Stimulated activated CD8-positive, alpha-beta memory T cell treated with anti-CD3 and anti-CD28 coated beads, Interleukin-15, amount 100 ng/mL, for 1 hour (primary cell): ENCODE measurements at places on chromosomes 7 and 10.

GRCh38 chr7:97016381-97017191 lies 8.0 kb downstream of the DLX5 start:
- DNase-seq: no peak

DNA sequence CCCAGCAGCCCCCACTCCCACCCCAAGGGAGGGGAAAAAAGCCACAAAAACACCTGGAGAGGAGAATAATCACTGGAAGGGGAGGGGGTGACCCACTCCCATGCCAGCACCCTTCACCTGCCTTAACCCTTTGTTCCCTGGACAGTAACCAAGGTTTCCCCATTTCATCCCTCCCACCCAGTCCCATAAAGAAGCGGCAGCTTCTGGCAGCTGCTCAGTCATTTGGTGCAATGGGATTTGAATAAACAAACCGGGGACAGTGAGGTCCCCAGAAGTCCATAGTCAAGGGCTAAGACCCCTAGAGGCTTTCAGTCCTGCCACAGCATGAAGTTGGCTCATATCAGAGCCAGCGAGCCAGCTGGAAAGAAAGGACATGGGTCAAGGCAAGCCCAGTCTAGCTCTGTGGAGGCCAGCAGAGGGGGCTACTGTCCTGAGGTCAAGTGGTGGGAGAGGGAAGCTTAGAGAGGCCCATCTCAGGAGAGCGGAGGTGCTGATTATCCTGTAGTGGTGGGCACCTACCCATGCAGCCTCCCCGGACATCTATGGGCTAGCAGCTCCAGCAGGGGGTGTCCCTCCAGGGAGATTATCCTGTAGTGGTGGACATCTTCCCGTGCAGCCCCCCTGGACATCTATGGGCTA lies 58.9 kb upstream of the LBX1 start:
- no peak for DNase-seq

GRCh38 chr10:122168598-122169394 lies 102.3 kb upstream of the BTBD16 start:
- no peak for DNase-seq

DNA sequence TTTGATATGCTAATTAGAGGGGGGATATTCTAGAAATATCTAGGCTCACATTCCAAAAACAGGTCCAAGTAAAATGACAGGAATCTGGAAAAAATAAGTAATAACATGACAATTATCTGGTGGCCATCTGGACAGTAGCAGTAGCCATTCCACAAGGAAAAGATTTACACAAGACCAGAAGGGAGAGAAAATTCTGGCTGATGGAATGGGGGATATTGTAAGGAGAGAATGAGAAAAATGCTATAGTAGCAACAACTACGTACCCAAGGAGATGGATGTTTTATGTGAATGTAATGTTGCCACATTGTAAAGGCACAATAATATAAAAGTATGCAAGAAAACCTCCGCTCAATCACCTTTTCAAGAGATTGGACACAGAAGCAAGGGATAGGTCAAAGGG lies 5.4 kb downstream of the MYOF start:
- DNase-seq: no peak

DNA sequence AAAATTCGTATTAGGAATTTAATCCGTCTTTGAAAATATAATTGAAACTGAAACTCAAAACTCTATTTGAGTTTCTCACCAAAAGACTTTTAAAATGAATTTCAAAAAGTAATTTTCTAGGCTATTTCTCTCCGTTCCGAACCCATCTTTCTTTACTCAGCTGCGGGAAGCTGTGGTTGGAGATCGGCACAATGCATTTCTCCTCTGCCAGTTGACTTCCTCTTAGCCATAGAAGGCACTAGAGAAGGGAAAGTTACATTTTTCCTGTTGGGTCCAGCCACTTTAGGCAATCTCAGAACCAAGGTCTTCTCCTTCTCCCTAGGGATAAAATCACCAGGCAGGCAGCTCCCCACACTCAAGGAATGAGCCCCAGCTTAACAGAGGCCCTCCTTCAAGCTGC lies 133.6 kb upstream of the COL1A2 start:
- DNase-seq: no peak

- no peak for DNase-seq
These were observed 109.0 kb upstream of the VIPR2 start for GRCh38 chr7:159253657-159254056.

DNA sequence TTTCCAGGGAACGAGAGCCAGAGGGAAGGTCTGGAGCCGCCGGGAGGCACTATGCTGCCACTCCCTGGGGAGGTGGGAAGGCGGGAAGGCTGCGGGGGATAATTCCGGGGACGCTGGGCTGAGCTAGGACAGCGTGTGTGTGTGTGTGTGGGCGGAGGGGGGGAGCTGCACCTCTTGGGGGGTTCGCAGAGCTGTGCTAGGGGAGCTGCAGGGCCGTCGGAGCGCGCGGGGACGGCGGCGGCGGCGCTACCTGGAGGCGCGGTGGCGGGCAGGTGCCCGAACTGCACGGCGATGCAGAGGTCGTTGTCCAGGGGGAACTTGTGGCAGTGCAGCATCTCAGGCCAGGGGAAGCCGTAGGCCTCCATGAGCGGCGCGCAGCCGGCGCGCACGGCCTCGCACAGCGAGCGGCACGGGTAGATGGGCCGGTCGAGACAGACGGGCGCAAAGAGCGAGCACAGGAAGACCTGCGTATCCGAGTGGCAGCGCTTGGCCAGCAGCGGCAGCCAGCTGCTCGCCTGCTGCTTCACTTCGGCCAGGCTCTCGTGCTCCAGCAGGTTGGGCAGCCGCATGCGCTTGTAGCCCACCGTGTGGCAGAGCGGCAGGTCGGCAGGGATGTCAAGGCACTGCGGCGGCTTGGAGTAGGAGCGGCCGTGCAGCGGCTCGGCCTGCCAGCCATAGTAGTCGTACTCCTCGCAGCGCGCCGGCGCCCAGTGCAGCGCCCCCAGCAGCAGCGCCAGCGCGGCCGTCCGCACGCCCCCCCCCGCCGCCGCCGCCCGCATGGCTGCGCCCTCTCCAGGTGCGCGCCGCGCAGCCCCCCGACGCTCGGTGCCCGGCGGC lies 526 bp downstream of the SFRP5 start:
- no peak for DNase-seq

DNA sequence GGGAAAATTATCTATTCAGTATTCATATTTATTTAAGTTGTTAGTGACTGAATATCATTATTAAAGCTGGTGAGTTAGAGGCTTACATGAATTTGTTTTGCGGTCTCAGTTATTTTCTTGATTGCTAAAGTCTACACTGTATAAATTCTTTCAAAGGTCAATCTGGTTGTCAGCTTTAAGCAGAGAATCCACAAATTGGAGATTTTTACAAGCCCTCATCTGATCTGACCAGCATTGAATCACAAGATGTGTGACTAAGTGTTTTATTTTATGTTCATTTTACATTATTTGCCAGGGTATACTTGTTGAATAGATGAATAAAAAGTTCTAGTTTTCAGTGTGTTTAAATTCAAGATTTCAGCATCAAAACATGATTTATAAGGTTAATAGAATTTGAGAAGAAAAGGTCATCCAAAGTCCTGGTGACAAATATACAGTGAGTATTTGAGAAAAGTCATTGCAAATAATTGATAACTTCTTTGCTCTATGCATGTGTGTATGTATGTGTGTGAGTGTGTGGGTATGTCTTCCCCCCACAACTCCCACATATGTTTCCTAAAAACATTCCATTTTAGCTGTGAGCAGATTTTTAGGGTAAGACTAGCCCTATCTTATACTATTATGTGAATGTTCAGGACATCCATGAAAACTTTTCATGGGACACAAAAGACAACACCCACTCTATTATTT lies 4.4 kb downstream of the SEMA3A start:
- no peak for DNase-seq

DNA sequence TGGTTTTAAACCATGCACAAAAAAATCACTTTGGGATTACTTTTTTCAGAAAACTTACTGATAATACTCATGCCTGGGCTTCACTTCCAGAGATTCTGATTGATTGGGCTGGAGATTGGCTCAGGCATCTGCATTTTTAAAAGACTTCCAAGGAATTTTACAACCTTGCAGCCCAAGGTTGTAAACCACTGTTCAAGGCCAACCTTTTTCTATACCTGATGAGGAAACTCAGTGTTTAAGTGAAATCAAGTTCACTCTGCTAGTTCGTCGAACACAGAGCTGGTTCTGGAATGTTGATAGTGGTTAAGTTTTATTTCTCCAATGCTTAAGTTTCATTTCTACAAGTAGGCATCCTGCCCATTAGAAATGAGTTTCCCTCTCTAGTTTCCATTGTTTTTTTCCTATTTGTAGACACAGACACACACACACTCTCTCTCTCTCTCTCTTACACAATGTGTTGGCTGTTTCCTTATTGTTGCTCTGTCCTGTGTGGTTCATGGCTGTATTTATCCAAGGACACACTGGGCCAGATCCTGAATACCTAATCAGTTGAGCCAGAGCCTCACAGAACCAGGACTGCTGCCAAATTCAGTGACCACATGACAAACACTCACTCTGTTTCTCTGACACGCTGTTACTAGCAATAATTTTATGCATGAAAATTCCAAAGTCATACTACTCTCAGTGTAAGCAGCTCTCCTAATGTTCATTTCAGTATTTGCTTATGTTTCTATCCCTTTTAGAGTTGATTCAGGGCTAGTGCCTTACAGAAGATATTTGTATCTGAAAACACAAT lies 3.7 kb upstream of the IFIT1B start:
- DNase-seq: no peak

- DNase-seq: no peak
These were observed 102.1 kb downstream of the WDFY4 start for GRCh38 chr10:48786606-48787282.

- no peak for DNase-seq
These were observed 338.1 kb upstream of the SEMA3C start for GRCh38 chr7:81256991-81257390.

GRCh38 chr7:55055479-55055878 lies 36.7 kb downstream of the EGFR start:
- DNase-seq: no peak

GRCh38 chr10:52040486-52040885 lies 273.6 kb upstream of the DKK1 start:
- no peak for DNase-seq

GRCh38 chr10:130193493-130194193 lies 57.5 kb downstream of the GLRX3 start:
- DNase-seq: no peak

- DNase-seq: no peak
These were observed 65.3 kb upstream of the CAMK2B start for GRCh38 chr7:44390701-44391100.

DNA sequence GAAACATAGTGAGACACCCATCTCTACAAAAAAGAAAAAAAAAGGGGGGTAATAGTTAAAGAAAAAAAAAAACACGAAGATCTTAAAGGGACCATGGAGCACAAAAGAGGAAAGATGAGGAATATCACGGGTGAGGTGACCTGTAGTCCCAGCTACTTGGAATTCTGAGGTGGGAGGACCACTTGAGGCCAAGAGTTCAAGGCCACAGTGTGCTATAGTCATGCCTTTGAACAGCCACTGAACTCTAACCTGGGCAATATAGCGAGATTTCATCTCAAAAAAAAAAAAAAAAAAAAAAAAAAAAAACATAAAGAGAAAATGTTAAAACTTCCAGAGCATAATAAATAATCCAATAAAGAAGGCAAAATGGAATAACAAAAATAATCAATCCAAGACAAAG lies 23.6 kb downstream of the AKR1D1 start:
- DNase-seq: no peak

DNA sequence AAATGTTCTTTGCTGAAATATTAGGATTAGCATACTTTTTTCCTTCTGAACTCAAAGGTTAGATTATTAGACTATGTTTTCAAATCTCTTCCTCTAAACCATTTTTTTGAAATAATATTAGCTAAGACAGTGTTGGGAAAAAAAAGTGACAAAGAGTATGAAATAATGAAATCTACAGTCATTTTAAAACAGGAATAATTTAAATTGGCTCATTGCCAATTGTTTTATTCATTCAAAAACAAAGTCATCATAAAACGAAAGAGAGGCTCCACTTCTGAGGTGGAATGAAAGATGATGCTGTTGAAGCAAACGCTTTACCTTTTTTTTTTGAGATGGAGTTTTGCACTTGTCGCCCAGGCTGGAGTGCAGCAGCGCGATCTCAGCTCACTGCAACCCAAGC lies 51.2 kb downstream of the RNF32 start:
- DNase-seq: no peak

DNA sequence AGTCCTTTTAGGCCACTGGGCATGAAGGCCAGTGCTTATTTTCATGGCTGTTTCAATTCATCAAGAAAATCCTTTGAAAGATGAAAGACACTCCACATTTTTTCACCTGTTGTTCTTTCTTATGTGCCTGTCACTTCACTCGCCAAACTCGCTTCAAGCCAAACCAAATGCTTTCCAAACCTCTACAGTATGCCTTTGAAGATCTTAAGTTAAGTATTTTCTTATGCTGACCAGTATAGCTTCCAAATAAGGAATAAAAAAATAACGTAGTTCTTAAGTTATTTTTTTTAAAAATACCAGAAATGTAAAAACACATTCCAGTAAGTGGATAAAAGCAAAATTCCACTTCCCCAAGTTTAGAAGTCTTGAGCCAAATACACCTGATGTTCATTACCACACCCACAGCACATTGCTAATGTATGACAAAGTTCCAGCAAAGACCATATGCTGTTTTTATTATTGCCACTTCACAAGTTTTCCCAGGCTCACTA lies 186.1 kb downstream of the MTERF1 start:
- DNase-seq: no peak

DNA sequence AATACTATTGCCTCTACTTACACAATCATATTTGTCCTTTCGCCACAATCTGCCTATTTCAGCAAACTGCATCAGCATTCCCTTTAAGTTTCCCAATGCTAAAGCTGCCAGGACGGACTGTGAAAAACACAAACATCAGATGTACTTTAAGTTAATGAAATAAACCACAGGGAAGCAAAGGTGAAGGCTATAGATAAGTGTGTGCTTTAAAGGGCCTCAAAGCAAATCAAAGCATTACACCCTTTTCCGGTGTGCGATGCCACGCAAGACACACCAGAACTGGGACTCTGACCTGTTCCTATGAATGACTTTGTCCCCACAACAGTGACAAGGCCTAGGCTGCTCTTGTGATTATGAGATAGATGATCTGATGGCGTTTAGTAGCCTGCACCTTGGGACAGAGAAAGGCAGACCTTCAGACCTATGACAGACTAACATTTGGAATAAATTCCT lies 23.4 kb downstream of the SLC26A3 start:
- DNase-seq: no peak

GRCh38 chr7:100687751-100688300 lies 6.2 kb downstream of the GIGYF1 start:
- no peak for DNase-seq

- DNase-seq: no peak
These were observed 100.9 kb downstream of the PODXL start for GRCh38 chr7:131455546-131455945.

- no peak for DNase-seq
These were observed 62.9 kb upstream of the FAM171A1 start for GRCh38 chr10:15433850-15434537.

DNA sequence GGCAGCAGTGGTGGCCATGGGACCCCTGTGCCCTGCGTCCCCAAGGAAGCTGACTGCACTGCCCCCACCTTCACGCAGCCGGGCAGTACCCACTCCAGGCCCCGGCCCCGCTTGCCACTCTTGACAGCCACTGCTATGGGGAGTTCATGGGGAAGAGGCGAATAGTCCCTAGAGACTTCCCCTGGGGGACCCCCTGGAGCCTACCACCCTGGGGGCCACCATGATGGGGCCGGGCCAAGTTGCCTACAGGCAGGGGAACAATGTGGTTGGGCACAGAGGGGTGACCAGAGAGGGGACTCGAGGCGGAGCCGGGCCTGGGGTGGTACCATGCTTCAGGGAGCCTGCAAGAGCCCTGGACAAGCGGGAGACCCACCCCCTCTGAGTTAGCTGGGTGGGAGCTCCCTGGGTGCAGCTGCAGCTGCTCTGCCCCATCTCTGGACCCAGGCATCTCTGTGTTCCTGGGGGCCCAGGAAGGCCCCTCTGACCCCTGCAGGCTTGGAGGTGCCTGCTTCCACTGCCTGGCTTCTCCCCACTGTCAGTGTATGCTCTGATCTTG lies 567.6 kb downstream of the GRM8 start:
- DNase-seq: no peak
